ENCODE measurements at places on chromosomes 2 and 18. TPM values are rescaled to one million over a fixed set of nuclear protein-coding genes. Genes with fewer than 3 reads are reported as not detected.

Gene SKOR2
- not detected for total RNA-seq

Gene UGT1A4
- not detected for total RNA-seq

Gene POU3F3
- total RNA-seq, result 0.11 TPM

- no peak for DNase-seq
Measured at GRCh38 chr18:72542984-72543356, 1.2 kb downstream of the CBLN2 start.

GRCh38 chr2:98050070-98050469 is 36.9 kb upstream of the VWA3B start:
- no peak for DNase-seq

DNA sequence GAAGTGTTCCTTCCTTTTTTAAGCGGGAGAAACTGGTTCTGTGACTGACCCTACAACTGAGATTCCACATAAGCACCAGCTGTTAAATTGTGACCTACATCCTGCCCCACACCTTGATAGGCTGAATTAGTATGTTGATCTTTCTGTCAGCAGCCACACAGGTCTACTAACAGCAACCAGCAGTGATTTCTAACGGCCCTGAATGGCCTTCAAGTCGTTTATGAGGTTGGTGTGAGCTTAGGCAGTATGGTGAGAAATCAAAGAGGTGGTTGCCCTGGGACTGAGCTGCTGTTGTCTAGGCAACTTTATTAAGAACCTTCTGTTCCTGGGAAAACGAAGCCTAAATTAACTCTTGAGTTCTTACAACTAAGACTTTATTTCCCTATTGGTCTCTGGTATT is 197.2 kb upstream of the FSHR start:
- no peak for DNase-seq

DNA sequence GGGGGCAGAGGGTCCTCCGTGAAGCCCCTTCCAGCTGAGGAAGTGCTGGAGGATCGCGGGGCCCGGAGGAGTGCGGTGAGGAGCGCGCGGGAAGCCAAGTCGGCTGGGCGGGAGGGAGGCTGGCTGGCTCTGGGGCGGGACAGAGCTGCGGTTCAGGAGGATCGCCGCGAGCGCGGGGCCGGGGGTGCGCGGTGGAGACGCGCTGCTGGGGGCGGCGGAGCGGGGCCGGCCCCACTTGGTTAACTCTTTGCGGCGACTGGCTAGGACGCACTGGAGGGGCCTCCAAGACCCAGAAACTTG is 464 bp downstream of the CYBRD1 start:
- DNase-seq, result peak; percentile 78

GRCh38 chr2:210623506-210623905 is 67.1 kb downstream of the CPS1 start:
- DNase-seq, result no peak

DNA sequence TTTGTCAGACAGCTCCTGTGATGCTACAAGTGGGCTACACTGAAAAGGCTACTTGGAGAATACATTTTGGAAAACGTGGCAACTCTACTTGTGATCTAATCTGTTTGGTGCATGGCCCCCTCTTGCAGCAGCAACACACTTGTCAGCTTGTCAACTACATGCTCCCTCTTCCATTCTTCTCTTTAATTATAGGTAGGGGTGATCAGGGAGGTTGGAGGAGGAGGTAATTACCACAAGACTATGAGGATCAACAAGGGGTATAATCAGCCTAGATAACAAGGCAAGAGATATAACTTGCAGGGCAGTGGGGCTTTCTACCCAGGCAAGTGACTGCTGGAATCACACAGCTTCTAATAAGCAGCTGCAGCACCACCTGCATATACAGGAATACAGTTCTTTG is 104.9 kb downstream of the ACVR1 start:
- no peak for DNase-seq

DNA sequence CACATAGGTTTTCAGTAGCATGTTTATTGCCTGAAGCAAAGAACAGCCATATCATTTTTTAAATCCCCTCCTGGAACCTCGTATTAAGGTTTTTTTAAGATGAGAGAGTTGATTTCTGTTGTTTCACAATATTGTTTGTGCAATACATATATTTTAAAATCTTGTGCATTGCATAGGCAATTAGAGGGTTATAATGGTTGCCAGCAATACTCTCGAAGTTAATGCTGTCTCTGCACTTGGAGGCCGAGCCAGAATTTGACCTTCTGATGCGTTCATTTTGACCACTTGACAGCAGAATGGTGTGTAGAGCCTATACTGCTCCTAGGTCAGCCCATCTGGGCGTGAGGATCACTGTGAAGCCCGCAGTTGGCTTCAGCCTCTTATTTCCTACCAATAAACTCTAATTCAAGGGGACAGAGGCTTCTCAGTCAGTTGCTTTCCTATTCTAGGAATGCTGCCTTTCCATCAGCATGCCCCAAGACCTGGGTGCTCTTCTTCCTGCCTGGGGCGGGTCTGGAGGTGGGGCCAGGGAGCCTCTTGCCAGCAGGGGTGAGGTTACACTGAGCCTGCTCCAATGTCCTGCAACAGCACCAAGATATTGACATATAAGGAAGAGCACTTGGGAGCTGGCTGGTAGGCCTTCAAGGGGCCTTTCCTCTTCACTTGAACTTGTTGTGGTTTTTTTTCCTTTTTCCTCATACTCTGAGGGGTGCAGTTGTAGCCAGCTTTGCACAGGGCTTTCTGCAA is 91.4 kb upstream of the BCL2L11 start:
- DNase-seq, result no peak

DNA sequence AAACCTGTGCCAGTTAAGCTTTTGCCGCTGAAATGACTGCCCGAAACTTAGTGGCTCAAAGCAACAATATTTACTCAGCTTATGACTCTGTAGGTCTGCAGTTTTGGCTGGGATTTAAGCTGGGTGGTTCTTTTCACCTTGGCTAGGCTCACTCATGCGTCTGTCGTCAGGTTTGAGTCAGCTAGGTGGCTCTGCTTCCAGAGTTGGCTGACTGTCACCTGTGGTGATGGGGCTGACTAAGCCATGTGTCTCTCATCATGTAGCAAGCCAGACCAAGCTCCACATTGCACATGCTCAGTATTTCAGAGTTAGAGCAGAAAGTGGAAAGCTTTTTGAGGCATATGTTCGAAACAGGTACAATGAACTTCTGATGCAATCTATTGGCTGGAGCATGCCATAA is 354.8 kb downstream of the MEIS1 start:
- DNase-seq, result no peak

DNA sequence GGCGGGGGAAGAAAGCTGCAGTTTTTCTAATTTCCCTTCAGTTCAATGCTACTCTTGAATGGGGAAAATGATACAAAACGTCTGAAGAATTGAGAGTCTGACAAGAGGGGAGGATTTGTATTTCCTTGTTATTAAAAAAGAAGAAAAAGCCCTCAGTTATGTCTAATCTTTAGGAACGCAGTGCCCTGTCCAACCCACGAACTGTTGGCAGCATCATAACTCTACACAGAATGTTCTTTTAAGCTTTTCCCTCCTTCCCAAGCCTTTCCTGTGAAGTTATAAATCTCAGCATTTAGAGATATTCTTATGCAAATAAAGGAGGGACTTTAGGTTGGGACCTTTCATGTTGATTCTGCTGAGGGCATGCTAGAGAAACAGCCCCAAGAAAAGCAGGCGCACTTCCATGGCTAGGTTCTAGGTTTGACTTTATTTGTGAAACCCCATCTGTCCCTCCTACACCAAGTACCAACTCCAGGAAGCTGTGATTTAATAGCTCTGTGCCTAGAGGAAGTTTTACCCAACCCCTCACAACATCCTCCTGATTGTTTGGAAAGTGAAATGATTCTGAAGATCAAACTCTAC is 288.6 kb downstream of the SETBP1 start:
- no peak for DNase-seq

DNA sequence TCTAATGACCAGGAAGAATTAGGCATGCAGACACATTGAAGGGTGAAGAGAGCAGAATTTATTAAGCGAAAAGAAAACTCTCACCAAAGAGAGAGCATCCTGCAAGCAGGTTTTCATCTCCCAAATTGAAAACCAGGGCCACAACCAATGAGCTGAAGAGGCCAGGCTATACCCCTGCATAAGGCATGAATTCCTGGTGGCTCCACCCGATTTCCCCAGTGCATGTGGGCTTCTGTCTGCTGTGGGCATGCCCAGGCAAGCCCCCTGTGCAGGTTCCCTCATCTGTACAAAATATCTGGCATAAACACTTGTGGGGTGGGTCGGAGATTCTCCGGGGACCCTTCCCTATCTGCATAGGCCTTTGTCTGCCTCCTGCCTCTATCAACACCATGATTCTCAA is 621.6 kb upstream of the LRRTM1 start:
- no peak for DNase-seq

Measured in cardiac septum (tissue), 1 donor.